ENCODE measurements at places on chromosomes 2 and 18.

GRCh38 chr18:13672657-13673056 lies 53.7 kb downstream of the FAM210A start:
- peak; percentile 22 for DNase-seq

GRCh38 chr2:157441072-157441454 lies 2.8 kb downstream of the CYTIP start:
- DNase-seq: no peak

- peak; percentile 76 for DNase-seq
Observed at GRCh38 chr2:196967116-196967515, 40.6 kb upstream of the PGAP1 start.

DNA sequence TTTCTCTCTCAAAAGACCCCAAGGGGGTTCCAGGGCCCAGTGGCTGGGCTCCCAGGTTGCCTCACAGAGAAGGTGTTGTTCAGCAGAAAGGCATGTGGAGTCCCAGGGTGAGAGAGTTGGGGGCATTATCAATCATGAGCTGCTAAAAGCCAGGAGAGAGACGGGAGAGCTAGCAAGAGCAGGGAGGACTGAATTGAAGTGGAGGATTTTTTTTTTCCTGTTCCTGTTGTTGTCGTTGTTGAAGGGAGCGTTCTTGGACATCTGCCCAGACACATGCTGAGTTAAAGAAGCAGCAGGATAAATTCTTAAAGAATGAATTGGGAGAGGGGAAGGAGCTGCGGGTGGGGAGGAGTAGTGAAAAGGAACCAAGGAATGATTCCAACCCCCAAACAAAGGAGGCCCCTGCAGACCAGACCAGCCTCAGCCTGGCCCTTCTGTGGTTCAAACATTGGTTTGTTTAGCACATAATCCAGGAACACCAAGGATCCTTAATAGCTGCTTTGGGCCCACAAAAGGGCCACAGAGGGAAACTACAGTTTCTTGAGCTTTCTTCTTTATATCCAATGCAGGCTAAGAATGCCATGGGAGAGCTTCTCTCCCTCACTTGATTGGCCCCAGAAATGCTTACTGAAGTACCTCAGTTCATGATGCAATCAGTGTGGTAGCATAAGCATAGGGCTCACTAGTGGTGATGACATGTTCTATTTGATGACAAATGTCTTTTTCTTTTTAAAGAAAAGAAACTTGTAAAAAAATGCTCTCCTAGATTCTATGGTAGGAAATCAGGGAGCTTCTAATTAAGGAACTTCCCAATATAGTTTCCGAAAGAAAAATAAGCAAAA lies 146.0 kb downstream of the SETBP1 start:
- peak; percentile 99 for DNase-seq

DNA sequence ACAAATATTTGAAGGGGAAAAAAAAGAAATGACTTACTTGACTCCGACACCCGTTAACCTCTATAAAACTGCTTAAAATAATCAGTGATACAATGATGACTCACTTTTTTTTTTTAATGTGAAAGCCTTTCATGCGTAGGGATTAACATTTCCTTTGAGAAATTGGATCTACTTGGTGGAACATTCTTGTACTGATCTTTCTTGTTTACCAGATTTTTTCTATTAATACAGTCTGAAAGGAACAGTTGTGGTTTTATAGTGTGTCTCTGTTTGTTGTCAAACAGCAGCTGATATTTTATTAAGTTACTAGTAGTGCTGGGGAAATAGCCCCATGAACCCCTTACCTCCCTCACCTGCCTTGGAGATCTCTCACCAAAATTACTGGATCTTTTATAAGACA lies 40.2 kb upstream of the NEB start:
- peak; percentile 37 for DNase-seq

GRCh38 chr2:228860601-228861285 lies 410.3 kb downstream of the PID1 start:
- DNase-seq: no peak

GRCh38 chr2:105887256-105887655 lies 142.5 kb downstream of the NCK2 start:
- no peak for DNase-seq

GRCh38 chr2:68463287-68463877 lies 3.7 kb downstream of the FBXO48 start:
- peak; percentile 55 for DNase-seq

DNA sequence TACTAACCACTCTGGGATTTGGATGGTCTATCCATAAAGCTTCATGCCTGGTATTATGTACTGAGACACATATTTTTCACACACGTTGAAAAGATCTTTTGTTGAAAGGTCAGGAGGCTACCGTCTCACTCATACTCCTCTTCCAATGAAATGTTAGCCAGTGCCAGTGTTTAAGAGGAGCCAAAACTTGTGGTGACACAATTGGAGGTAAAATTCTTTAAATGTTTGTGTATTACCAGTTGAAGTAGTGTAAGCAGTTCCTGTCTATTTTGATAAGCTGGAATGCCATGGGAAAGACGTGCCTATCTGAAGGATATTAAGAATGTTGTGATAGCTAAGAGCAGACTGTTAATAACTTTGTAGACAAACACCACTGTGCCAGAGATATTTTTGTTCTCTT lies 32.1 kb downstream of the MARCHF7 start:
- peak; percentile 56 for DNase-seq

- DNase-seq: no peak
Observed at GRCh38 chr2:164009756-164010337, 274.0 kb upstream of the FIGN start.

GRCh38 chr2:197556456-197556855 lies 40.6 kb downstream of the MOB4 start:
- peak; percentile 19 for DNase-seq

GRCh38 chr2:215003001-215003400 lies 135.4 kb downstream of the ABCA12 start:
- DNase-seq: peak; percentile 26

DNA sequence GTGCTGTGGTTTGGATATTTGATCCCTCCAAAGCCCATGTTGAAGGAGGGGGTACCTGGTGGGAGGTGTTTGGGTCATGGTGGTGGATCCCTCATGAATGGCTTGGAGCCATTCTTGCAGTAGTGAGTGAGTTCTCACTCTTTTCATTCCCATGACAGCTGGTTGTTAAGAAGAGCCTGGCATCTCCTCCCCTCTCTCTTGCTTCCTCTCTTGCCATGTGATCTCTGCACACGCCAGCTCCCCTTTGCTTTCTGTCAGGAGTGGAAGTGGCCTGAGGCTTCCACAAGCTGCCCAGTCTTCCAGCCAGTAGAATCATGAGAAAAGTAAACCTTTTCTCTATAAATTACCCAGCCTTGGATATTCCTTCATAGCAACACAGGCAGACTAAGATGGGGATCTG lies 8.6 kb downstream of the ADD2 start:
- DNase-seq: no peak

DNA sequence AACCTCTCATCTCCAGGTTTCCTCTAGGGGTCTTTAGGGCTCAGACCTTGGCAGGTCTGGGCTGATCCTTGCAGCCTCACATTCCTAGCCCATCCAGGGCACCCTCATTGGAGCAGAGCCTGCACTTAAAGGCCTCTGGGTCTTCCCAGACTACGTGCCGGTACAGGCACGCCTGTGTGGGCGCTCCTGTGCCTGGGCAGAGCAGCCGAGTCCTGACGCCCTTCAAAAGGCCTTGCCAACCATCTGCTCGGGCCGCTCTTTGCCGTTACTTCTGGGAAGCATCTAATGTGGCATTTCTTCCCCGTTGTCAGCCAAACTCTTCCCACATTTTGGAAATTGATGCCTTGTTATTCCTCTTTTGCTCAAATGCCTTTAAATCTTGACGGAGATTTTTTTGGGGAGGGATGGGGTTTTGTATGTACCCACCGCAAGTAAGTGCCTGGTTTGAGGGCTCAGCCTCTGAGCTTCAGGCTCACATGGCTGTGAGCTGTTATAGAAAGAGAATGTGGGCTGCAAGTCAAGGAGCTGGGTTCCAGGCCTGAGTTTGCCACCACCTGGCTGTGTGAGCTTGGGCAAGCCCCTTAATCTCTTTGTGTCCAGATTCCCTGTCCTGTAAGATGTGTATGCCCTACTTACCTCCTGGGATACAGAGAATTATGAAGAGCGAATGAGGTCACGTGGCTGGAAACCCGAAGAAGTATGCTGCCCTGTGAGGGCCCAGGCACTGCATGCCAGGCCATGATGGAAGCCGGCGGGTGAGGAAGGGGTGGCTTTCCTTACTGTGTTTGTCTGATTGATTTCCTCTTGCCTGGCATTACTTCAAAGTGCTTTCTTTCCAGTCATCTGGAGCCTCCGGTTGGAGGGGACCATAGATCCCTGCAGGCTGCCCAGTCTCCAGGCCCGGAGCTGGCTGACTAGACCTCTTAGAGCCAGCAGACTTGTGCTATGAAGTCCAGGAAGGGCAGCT lies 20.6 kb downstream of the EHD3 start:
- no peak for DNase-seq

DNA sequence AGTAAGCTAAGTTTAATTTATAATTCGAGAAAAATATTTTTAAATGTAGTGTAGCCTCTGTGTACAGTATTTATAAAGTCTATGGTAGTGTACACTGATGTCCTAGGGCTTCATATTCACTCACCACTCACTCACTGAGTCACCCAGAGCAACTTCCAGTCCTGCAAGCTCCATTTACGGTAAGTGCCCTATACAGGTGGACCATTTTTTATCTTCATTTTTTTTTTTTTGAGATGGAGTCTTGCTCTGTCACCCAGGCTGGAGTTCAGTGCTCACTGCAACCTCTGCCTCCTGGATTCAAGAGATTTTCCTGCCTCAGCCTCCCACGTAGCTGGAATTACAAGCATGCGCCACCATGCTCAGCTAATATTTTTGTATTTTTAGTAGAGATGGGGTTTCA lies 104.2 kb downstream of the PDCL3 start:
- no peak for DNase-seq

DNA sequence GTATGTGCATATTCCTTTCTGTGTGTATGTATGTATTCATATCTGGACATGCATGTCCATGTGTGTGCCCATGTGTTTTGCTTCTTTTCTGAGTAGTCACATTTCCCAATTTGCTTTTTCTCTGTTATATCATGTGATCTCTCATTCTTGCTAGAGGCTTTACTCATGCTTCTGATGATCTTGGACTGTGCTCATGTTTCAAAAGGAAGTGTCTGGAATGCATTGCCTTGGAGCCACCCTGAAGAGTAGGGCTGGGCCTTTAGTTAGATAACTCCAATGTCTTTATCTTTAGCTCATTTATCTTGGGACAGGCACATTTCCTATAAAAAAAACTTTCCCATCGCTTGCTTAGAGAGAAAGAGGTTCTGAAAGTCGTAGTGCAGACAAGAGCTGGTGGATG lies 859.2 kb downstream of the CNTNAP5 start:
- DNase-seq: peak; percentile 4

DNA sequence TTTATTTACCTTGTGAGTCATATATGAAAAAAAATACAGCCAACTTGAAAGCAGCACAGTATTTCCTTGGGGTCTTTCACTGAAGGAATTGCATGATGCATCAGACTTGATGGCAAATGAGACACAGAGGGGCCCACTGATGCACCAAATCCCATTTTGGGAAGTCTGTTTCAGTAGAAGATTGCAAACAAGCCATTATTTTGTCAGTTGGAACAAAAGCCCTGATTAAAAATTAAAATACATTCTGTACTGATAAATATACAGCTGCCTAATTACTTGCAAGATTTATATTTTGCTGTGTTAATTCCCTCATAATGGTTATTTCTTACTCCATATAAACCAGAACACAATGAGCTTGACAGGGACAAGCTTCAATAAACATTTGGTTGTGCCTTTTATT lies 370.4 kb downstream of the SUCLG1 start:
- DNase-seq: no peak

DNA sequence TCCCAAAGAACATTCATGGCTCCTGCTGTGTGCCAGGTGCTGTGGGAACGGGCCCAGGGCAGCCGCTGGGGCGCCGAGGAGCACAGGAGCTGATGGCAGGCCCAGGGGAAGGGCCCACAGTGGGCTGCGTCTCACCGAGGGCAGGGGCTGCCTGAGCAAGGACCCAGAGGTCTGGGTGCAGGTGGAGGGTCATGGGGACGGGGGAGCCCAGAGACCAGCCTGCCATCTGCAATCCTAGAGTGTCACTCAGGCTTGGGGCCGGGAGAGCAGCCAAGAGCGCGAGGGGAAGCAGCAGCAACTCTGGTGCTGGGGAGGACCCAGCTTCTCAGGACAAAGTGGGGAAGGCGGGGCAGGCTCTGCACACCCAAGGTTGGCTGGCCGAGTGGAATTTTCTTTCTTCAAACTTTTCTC lies 207.4 kb downstream of the HDAC4 start:
- DNase-seq: no peak

GRCh38 chr2:118473846-118474540 lies 373.5 kb downstream of the EN1 start:
- no peak for DNase-seq

- DNase-seq: peak; percentile 35
Observed at GRCh38 chr2:107303964-107304363, 418.0 kb upstream of the ST6GAL2 start.

GRCh38 chr18:48937869-48938750 lies 12.7 kb downstream of the SMAD7 start:
- DNase-seq: no peak

DNA sequence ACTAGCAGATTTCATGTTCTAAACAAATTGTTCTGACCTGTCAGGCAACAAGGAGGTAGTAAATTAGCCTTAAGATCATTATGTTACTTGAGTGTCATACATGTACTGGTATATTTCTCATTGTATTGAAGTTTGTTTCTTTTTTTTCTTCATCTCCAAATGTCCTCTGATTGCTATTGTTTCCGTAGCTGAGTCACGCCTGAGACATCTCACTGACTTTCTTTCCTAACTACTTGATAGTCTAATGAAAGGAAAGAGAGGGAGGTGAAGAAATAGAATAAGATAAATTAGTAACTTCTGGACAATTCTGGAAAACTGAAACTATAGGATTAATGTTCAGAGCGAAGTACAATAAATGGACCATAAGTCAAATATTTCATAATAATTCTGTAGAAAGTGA lies 1049.9 kb downstream of the TSN start:
- no peak for DNase-seq

GRCh38 chr2:120885749-120886148 lies 150.1 kb downstream of the GLI2 start:
- DNase-seq: no peak

GRCh38 chr18:38116716-38117115 lies 551.1 kb upstream of the CELF4 start:
- DNase-seq: no peak

GRCh38 chr2:74461187-74462053 lies 3.2 kb downstream of the WBP1 start:
- no peak for DNase-seq
